ENCODE measurements at places on chromosomes 5 and 9.

GRCh38 chr5:52963636-52964035 is 25.5 kb upstream of the ITGA2 start:
- no peak for DNase-seq

GRCh38 chr9:110027671-110028081 is 180.3 kb downstream of the C9orf152 start:
- no peak for DNase-seq

DNA sequence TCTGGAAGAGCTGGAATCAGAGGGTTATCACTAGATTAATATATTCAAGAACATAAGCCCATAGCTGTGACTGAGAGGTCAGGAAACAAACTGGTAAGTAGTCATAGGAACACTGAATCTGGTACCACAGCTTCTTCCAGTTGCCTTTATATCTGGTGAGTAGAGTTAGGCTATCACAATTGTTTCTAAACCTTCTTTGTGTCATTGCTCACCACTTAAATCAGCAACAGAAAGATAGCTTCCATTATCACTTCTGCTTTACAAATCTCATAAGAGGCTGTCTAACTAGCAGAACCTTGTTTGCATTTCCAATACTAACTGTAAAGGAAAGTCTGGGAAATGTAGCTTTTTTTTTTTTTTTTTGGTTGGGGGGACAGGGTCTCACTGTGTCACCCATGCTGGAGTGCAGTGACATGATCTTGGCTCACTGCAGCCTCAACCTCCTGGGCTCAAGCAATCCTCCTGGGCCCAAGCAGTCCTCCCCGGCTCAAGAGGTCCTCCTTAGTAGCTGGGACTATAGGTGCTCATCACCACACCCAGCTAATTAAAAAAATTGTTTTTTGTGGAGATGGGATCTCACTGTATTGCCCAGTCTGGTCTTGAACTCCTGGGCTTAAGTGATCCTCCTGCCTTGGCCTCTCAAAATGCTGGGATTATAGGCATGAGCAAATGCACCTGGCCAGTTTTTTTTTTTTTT is 22.0 kb downstream of the CDC42SE2 start:
- DNase-seq: no peak

- DNase-seq: no peak
These were observed 1495.7 kb upstream of the WWC1 start for GRCh38 chr5:166795756-166796155.

DNA sequence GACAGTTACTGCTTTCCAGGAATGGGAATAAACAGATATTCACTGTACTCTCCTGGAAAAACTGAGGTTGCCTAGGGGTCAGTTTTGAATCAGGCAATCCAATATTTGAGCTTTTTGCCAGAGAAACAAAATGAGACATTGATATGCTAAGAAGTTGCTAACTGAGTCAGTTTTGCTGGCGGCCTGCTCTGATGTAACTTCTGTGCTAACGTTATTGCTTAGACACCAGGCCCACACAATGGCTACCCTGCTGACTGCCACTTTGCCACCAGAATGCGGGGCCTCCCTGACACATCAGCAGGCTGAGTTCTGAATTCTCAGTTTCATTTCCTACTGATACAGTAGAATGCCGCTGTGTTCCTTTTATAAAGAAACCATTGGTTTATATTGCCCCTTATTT is 18.2 kb upstream of the ZNF618 start:
- DNase-seq: no peak

DNA sequence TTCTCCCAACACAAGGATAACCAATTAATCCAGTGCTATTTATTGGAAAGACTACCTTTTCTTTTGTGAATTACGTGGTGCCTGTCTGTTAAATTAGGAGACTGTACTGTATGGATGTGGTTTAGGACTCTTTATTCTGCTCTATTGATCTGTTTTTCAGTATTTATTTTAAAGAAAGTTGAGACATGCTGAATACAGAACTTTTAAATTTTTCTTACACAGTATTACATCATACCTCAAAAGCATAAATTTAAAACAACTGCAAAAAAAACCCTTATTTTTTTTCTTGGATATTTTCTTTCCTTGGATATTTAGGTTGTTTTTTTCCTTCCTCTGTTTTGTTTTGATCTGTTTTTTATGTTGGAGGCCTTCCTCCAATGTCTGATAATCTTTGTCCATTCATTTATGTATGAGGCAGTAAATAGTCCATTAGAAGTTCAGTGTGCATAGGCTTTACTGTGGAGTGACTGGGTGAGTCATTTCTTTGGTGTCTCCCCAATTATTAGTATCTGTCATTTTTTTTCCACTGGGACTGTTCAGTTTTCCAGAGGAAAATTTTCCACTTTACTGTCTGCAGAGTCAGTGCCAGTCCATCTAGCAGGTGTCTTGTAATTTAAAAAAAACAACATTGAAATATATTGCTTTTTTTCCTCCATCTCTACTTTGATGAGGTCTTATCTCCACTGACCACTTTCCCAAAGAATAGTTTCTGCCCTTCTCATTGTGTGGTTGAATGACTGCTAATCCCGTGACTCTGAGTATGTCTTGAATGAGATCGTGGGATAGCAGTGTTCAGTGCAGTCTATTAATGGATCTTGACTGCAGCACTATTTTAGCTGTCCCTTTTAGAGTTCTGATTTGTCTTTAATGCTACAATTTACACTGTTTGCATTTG is 15.2 kb downstream of the CYSTM1 start:
- DNase-seq: no peak

- no peak for DNase-seq
These were observed 145.4 kb downstream of the MAPKAP1 start for GRCh38 chr9:125561509-125562148.

GRCh38 chr5:175436359-175436758 is 7.6 kb downstream of the DRD1 start:
- DNase-seq: no peak

DNA sequence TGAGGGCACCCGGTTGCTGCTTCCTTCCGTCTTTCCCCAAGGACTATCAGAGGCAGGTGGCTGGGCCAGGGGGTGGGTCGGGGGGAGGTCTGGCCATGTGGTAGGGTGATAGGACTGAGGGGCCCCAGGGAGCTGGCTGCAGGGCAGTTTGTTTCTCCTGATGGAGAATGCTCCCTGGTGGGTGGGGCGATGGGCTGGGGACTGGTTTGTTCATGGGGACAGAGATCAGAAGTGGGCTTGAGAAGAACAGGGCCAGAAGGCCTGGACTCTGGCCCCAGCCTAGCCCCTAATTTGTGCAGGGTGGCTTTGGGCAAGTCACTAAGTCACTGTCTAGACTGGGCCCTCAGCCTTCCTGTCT is 117.4 kb downstream of the RGS3 start:
- DNase-seq: no peak

- DNase-seq: peak; percentile 96
These were observed at the start of gene DMRT2 for GRCh38 chr9:1050125-1050895. Gene DMRT2 (plus strand): TSS chr9:1050357. CDS start chr9:1051614, 1,257 bp downstream.

GRCh38 chr9:21576331-21577189 is 94.4 kb upstream of the IFNE start:
- DNase-seq: no peak

DNA sequence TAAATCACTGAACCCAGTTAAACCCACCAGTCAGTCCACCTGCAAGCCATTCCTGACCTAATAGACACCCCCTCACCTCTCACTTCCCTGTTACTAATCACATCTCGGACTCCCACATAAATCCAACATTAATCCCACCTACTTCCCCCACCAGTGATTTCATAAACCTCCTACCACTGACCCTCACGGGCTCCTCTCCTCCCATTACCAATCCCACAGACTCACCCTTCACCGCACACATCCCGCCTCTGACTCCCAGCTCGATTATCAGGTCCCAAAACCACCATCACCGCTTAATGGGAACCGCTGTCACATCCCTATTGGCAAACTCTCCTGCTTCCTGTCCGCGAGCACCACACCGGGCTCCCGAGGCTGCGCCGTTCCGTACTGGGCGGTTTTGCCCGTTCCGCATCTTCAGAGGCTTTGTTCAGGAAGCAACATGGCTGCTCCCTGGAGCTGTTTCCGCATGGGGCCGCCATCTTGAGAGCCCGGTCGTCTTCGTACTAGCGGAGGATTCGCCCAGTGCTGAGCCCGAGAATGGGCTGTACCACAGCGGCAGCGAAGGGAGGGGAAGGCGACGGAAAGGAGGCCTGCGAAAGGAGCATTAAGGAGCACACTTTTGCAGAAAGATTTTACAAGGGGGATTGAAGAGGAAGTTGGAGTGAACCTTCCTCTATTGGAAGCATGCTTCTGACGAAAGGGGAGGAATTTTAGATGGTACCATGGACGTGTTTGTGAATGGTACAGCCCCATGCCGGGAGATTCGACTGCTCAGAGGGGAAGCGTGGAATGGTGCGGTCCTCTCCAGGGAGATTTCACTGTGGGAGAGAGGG is at the start of gene ZNF300:
Gene ZNF300, minus strand, starts transcription at position 502 of the 833 bp plus-strand sequence. CDS start 1,825 bp downstream, outside the sequence.
- DNase-seq: peak; percentile 93

DNA sequence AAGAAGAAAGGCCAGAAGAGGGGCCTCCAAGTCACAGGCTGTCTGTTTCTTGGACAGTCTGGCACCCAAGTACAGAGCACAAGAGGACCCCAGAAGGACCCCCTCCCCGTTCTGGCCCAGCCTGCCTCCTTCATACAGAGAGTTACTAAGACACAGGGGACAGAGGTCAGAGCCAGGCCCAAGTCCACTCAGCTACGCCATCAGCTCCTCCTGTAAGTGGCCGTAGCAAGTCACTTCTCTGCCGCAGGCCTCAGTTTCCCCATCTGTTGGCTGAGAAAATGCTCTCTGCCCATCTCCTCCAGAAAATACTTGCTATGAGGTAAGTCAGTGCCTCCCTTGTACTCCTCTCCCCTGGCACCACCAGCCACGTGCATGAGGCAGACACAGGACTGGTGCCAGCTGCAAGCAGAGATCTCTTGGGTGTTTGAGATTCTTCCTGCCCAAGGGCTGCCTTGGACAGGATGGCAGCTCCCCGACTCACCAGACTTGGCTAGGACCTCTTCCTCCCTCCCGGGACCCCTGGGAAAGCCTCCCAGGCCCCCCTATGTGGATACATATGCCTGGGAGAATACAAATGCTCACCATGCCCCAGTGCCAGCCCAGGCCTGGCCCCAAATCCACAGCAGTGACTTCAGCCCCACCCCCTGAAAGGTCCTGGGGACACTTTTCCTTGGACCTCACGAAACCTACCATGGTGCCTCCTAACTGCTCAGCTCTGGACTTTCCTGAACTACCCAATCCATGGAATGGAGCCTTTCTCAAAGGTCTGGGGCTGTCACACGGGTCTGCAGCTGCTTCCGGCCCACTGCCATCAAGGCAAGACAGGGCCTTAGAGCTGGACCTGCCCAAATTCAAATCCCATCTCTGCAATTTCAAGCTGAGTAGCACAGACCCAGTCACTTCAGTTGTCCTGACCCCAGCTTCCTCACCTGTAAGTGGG is 5.1 kb downstream of the EEIG1 start:
- DNase-seq: peak; percentile 34

DNA sequence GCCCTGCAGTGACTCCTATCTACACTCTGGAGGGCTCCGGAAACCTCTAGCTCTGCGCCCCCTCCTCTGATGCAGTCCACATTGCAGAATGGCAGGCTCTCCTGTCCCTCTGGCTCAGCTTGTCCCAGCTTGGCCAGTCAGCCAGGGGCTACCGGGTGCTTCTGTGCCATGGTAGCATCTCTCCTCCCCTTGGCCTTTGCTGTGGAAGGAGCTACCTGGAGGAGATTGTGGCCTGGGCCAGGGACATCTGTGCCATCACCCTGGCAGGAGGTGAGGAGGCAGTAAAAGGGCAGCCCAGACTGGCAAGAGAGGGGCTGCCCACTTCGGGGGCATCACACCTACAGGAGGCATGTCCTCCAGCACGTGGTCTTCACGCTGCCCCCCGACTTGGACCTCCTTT is 38.1 kb upstream of the FCN1 start:
- no peak for DNase-seq

GRCh38 chr5:175663186-175664184 is 5.6 kb downstream of the HRH2 start:
- DNase-seq: no peak

DNA sequence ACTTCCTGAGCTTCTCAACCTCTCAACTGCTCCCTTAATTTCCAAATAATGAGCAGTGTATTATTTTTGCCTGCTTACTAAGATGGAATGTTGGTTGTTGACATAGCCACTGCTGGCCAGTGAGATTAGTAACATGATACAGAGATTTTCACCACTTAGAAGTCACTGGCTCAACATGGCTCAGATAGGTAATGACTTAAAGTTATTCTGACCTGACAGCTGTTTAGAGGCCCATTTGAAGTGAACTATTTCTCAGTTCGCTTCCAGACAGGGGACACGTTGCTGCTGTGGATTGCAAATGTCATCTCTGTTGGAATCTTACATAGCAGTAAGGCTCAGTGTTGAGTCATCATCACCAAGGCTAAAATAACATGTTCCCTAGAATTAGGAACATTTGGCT is 490.2 kb downstream of the TLE4 start:
- no peak for DNase-seq

GRCh38 chr5:119966028-119966427 is 336.7 kb downstream of the FAM170A start:
- DNase-seq: no peak

- no peak for DNase-seq
These were observed 142.0 kb downstream of the FAM114A2 start for GRCh38 chr5:153896701-153897100.

DNA sequence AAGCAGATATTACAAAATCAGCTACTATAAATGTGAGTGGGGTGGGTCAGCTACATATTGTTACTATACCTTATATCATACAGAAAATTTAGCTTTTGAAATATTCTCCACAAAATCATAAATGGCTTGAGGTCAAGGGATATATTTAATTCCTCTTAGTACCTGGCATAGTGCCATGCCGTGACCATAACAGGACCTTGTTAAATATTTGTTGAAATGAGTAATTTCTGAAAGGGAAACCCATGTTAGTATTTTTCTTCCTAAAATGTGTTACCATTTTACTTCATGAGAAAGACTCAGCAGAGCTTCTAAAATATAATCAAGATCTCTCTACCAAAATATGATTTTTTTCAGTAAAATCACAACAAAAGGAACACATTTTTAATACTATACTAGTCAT is 14.8 kb downstream of the ATP10B start:
- no peak for DNase-seq

Measured in right forelimb (tissue), 1 donor.